ENCODE measurements at places on chromosomes 7 and 10.

DNA sequence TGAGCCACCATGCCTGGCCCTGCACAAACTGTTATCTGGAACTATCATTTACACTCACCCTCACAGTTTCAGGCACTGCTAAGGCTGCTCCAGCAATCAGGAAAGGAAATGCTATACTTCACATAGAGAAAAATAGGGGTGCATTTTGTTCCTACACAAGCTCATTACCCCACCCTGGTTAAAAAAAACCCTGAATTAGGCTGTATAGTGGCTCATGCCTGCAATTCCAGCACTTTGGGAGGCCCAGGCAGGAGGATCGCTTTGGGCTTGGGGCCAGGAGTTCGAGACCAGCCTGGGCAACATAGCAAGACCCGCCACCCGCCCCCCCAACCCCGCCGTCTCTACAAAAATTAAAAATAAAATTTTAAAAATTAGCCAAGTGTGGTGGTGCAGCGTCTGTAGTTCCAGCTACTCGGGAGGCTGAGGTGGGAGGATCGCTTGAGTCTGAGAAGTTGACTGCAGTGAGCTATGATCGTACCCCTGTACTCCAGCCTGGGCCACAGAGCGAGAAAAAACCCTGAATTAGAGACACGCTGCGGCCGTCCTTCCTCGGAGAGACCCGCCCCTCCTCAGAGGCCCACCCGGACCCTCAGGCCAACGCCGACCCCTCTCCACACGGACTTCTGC, 539 bp downstream of the PTCD1 start:
- peak; percentile 58 for DNase-seq

DNA sequence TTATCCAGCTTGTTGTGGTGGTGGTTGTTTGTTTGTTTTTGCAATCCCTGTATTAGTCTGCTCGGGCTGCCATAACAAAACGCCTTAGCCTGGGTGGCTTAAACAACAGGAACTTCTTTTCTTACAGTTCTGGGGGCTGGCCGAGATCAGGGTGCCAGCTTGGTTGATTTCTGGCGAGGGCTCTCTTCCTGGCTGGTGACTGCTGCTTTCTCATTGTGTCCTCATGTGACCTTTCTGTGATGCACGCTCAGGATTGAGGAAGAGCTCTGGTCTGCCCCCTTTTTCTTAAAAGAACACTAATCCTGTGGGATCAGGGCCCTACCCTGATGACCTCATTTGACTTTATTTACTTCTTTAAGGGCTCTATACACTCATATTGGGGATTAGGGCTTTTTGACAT, 107.1 kb upstream of the NRP1 start:
- DNase-seq, result no peak

DNA sequence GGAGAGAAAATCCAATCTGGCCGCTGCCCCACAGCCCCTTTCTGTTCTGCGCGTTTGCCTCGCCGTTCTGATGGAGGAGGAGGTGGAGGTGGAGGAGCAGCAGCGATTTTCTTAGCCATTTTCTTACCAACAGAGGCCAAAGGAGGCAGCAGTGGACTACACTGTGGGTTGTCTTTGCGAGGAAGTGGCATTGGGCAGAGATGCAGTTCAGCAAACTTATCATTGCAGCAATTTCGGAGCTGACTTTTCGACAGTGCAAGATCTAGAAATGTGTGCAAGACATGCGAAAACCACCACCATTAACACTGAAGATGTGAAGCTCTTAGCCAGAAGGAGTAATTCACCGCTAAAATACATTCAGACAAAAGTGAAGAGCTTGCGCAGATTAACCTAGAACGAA, 1.9 kb upstream of the ARL4A start:
- DNase-seq, result peak; percentile 89

DNA sequence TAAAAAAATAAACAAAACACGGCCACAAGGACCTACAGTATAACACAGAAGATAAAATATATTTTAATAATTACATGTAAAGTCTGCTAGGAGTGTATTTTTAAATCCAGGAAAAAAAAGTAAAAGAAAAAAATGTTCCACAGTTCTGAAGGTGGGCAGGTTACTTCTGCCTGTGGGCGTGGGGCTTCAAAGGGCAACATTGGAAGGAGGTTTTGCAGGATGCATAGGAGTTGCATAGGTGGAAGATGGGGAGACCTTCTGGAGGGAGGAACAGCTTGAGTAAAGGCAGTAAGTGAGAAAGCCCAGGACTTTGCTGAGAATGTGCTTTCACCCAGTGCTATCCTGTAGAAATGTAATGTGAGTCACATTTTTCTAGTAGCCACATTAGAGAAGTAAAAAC, 37.5 kb upstream of the PLXNA4 start:
- DNase-seq, result no peak

- DNase-seq, result no peak
Observed at GRCh38 chr7:40297741-40298311, 163.0 kb downstream of the SUGCT start.

DNA sequence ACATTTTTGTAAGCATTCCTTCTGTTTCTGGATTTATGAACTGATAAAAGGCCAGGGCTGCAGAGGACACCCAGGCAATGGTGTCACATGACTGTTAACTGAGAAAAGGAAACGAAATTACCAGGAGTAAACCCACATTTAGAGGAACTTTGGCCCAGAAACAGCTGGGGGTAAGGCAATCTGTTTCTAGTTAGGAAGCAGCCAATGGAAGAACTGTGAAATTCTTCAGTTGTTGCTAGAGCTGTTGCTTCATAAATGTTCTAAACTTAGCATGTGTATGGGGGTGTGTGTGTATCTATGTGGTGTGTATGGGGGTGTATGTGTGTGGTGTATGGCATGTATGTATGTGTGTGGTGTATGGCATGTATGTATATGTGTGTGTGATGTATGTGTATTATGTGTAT, 11.8 kb upstream of the PDCD4 start:
- DNase-seq, result no peak

GRCh38 chr7:155188357-155188756, 109.3 kb upstream of the INSIG1 start:
- no peak for DNase-seq

DNA sequence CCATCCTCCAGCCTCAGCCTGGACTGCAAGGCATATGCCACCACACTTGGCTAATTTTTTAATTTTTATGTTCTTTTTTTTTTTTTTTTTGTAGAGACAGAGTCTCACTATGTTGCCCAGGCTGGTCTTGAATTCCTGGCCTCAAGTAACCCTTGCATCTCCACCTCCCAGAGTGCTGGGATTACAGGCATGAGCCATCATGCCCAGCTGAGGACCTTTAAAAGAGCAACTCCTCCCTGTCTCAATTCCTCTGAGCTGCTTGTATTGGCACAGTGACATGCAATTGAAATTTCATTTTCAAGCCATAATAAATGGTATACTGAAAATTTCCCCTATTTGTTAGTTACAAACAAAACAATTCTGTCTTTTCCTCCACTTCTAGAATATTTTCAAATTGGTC, 19.5 kb downstream of the DNAJB9 start:
- DNase-seq, result no peak

DNA sequence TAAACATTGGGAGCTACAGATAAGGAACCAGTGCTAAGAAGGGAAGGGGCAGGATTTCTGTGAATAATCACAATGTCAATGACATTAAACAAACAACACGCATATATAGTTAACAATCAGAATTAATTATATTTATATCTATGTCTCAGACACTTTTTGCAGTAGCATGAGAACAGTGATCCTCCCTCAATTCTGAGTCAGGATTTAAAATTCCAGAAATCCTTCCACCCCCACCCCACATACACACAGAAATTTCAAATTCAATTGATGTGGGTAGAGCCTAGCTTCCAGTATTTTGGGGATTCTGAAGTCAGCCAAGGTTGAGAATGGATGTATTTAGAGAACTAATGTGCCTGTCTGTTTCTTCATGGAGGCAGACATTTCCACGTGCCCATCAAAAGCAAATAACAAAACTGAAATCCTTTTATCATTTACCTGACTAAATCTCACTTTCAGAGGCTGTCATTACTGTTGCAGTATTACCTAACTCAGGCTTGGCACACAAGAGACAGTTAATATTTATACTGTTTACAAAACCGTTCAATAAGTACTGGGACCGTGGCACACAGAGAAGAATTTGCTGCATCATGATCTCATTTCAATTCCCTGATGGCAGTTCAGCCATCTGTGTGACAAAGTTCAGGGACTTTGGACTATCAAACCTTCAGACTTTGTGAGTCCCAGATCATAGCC, 116.6 kb upstream of the PALS2 start:
- peak; percentile 45 for DNase-seq

- peak; percentile 17 for DNase-seq
Observed at GRCh38 chr7:136036336-136036735, 59.2 kb upstream of the MTPN start.

GRCh38 chr7:135772639-135773222, 24.1 kb upstream of the FAM180A start:
- no peak for DNase-seq

- DNase-seq, result no peak
Observed at GRCh38 chr7:2258661-2259365, 16.8 kb downstream of the NUDT1 start.

DNA sequence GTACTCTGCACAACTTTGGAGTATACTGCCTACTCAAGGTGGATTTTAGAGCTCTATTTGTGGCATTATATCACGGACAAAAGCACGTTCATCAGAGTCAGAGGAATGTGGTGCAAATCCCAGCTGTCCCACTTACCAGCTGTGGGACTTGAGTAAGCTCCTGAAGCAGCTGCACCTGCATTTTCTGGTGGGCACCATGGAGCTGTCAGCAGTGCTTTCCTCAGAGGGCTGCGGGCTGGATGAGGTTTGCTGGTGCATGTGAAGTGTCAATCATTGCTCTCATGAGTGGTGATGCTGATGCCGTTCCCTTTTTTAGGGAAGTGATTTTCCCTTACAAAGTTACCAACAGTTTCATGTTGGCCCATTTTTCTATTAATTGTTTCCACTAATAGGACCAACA, 53.4 kb downstream of the EGFR start:
- DNase-seq, result no peak

DNA sequence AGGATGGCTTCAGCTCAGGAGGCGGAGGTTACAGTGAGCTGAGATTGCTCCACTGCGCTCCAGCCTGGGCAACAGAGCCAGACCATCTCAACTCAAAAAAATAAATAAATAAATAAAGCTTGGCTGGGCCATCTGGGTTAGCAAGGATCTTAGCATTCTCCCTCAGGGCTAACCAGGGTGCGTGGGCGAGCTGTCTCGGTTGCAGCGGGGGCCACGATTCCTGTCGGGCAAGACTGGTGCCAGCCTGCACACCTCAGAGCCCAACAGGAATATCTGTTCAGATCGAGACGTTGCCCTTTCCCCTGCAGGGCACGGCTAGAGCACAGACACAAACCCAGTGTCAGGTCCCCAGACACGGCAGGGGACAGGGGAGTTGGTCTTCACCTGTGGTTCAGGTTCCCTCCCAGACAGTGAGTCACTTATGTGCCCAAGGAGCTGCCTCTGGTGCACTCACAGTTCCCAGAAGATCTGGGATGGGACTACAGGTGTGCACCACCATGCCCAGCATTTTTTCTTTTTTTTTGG, 75.5 kb upstream of the GTF2I start:
- DNase-seq, result no peak

DNA sequence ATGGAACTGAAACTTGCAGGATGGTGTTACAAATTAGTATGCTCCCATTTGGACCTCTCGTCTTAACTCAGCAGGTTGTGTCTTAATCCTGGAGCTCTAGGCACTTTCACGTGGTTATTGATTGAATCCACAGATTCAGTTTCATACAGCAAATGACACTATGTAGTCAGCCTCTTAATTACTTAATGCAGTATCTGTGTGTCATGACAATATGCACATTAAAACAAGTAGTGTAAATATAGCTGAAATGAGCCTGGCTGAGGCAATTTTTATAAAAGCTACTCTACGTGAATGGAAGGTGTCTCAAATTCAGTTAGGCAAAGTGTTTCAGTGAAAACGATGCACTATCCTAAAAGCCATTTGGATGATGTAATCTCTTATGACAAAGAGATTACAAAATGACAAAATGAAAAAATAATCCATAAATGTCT, 86.8 kb downstream of the CD36 start:
- no peak for DNase-seq

DNA sequence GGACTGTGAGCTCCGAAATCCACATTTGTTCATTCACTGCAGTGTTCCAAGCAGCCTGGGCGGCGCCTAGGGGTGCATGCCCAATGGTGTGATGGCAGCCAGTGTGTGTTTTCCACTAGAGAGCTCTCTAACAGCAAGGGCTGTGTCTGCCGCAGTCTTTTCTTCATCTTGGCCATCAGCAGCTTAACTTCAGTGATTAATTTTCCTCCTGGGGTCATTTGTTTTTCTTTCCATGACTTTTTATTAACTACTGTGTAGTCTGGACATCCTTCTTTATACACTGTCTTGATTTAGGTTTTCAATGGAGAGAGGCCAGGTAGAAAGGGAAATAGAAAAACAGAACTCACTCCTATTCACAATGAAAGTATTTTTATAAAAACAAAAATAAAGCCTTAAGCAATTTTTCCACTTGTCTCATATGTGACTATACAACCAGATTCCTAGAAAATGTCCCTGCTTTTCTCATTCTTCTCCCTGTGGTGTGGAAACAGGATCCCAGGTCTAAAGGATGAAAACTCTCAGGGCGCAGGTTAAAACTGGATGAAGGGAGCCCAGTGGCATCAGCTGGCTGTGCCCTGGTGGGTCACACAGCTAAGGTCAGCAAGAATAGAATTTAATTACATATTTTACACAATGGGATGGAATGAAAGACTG, 176.8 kb downstream of the PKD1L1 start:
- DNase-seq, result no peak

GRCh38 chr7:121323515-121324302, 5.1 kb upstream of the WNT16 start:
- DNase-seq, result no peak

DNA sequence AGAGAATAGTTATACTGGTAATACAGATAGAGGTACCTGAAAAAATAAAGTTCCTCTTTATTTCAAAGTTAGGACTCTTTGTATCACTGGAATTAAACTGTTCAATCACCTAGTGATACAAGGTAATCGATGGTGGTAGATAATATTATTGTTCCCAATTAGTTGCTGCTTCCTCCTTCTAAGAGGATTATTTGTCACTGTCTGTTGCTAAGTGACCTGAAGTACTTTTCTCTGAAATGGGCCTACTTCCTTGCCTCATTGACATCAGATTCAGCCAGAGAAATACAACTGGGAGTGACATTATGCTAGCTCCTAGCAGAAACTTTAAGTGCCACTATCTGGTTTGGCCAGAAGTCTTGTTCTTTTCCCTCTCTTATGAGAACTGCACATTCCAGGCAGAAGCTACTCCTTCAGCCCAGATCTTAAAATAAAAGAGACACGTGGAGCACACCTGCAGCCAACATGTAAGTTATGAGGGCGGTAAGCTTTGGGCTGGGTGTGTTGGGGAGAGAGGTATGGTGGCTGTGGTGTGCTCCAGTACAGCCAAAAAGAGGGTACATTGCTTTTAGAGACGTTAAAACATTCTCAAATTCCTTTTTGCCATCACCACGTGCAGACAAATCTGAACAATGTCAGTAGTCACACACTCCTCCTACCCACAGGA, 54.8 kb downstream of the MINDY3 start:
- peak; percentile 32 for DNase-seq

GRCh38 chr10:46237815-46238510, 48.8 kb upstream of the ANTXRL start:
- no peak for DNase-seq

GRCh38 chr10:81909453-81909852, 34.5 kb downstream of the NRG3 start:
- no peak for DNase-seq
